NCI-H1105 treated with DMSO at 0.1 percent for 48 hours (cell line): ENCODE measurements at places on chromosomes 6 and 20.

- no peak for DNase-seq
Observed at GRCh38 chr6:85490516-85491248, 40.8 kb downstream of the NT5E start.

- DNase-seq, result no peak
Observed at GRCh38 chr6:139940741-139941729, 566.6 kb upstream of the CITED2 start.

DNA sequence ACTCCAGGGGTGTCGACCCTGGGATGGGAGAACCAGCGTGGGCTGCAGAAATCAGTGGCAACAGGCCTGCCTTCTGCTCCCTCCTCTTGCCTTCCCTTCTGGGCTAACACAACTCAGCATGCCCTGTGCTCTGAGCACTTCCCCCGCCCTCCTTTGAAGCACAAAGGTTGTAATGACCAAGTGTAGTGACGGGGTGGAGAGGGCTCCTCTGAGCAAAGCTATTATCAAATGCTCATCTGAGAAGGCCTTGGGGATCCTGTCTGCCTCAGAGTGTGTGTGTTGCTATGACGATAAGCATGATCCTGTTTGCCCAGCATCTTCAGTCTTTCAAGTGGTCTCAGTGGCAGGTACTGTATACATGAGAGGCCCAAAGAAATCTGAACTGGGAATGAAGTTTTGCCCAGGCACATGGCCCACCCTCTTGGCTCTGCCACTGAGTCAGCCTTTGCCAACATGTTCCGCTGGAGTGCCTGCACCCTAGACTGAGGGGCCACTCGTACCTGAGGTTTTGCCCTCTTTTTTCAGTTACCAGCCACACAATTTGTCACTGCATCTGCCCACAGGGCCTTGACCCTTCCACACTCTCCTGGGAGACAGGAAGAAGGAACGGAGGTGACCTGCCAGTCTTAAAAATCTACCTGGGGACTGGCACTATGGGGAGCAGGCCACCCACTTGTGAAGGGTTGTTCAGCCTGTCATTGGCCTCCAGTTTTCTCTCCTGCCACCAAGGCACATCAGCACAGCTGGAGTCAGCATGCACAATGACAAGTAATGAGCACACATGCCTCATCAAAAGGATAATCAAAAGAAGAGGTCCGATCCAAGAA lies 74.5 kb downstream of the GFOD1 start:
- DNase-seq, result peak; percentile 22

DNA sequence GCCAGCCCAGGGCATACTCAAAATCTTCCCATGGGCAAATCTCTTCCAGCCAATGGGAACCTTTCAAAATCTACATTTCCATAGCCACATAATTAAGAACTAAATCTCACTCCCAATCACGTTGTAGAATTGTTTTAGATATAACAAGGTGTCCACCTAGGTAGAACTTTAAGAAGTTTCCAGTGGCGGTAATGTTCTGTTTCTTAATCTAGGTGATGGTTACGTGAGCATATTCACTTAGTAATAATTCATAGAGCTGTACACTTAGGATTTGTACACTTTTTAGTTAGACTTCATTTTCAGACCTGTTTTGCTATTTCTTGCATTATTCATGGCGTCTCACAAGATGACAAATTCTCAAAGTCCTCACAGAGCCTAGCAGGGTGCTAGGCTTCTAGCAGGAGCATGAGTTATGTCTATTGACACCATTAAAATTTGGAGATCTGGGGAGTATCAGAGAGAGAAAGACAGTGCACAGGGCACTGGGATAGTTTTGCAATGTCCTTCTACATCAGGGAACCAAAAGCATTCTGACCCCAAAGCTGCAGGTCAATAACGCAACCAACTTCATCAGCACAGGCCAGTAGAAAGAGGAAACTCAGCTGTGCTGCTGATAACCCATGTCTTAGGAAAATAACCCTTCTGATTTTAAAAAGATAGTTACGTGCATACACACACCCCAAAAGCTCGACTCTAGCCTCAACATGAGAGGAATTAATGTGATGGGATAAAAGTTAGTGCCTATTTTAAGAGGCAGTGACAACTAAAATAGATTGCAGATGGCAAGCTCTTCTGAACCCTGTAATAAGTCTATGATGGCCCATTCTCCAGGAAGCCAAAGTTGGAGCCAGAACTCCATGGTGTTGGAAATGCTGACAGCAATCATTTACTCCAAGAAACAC lies 518.1 kb upstream of the JARID2 start:
- no peak for DNase-seq

GRCh38 chr6:146980900-146981329 lies 223.3 kb upstream of the STXBP5 start:
- DNase-seq, result no peak

- DNase-seq, result no peak
Observed at GRCh38 chr20:51720854-51721253, 47.3 kb downstream of the ATP9A start.

GRCh38 chr6:158457131-158457530 lies 102.8 kb upstream of the TMEM181 start:
- DNase-seq, result no peak

GRCh38 chr6:98033617-98034016 lies 750.6 kb upstream of the MMS22L start:
- no peak for DNase-seq

GRCh38 chr6:136470044-136470443 lies 80.2 kb downstream of the MAP7 start:
- DNase-seq, result no peak

DNA sequence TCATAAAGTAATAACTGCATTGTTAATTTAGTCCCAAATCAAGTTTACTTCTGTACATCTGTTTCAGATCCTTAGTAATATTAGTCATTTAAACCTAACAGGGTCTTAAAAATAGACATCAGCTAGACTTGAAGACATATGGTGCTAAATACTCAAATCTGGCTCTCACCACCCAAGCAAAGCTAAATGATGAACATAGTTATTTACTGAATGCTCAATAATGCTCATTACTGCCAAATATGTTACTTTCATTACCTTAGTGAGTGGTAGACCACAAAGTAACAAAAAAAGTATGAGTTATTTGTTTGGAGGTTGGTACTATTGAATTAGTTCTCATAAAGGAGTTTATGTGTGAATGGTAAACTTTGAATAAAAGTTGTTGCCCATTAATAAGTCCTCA lies 502.1 kb downstream of the PKHD1 start:
- no peak for DNase-seq

DNA sequence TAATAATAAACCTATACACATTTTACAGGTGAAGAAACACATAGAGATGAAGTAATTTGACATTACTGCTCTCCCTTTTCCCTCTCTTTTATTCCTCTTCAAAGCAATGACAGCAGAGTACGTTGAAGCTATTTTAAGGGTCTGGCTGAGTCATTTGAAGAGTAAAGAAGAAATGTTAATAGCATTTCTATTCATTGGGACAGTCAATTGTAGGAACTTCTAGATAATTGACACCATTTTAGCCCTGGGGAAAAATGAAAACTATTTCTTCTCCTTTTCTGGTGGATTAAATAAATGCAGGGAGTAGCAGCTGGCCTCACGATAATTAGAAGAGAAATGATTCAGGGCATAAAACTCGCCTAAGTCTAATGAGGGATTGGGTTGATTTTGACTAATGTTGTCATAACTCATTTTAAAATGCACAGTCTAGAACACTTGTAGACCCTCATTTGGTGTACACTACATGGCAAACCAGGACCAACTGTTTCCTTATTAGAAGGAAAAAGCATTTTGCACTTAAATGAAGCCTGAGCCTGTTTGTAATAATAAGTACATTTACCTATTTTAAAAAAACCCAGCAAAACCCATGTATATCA lies 48.1 kb downstream of the RIPOR2 start:
- DNase-seq, result no peak

- no peak for DNase-seq
Observed at GRCh38 chr6:17628873-17629272, 28.8 kb downstream of the FAM8A1 start.

GRCh38 chr6:113414511-113414910 lies 442.6 kb upstream of the MARCKS start:
- peak; percentile 27 for DNase-seq

DNA sequence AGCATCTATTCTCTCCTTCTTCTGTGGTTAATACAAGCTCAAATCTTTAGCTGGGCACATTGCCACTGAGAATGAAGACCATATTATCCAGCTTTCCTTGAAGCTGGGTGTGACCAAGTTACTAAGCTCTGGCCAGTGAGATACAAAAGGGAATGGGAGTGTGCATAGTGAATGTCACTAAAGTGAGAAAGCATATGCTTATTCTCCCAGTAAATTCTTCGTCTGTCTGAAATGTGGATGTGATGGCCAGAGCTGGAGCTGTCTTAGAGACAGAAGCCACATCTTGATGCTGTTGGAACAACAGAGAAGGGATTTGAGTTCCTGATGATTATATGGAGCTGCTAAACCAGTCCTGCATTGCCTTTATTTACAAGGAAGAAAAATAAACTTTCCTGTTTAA lies 60.1 kb downstream of the SESN1 start:
- DNase-seq, result no peak

GRCh38 chr6:150068151-150068550 lies 770 bp downstream of the ULBP3 start:
- no peak for DNase-seq

- no peak for DNase-seq
Observed at GRCh38 chr6:22067122-22067521, 229.7 kb downstream of the PRL start.

- DNase-seq, result peak; percentile 75
Observed at GRCh38 chr20:8255945-8256632, 124.0 kb downstream of the PLCB1 start.

DNA sequence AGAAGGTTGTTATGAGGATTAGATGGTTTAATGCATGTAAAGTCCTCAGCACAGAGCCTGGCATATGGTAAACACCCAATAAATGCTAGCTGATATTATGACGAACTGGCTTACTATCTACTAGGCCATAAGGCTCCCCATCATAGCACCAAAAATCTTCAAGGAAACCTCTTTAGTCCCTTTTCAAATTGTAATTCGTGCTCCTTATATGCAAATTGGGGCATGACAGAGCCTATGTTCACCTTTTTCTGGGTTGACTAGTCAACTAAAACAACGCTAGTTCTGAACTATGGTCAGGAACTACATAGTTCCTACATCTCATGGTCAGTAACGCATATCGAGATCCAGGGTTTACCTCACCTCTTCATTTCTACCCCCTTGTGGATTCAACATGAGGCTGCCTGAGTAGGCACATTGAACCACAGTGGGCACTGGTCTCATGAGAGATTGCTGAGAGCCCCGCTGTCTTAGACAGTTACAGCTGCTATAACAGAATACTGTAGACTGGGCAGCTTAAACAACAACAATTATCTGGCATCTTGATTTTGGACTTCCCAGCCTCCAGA lies 97.2 kb upstream of the TNFAIP3 start:
- no peak for DNase-seq

- no peak for DNase-seq
Observed at GRCh38 chr20:50397058-50397457, 113.1 kb upstream of the PTPN1 start.

DNA sequence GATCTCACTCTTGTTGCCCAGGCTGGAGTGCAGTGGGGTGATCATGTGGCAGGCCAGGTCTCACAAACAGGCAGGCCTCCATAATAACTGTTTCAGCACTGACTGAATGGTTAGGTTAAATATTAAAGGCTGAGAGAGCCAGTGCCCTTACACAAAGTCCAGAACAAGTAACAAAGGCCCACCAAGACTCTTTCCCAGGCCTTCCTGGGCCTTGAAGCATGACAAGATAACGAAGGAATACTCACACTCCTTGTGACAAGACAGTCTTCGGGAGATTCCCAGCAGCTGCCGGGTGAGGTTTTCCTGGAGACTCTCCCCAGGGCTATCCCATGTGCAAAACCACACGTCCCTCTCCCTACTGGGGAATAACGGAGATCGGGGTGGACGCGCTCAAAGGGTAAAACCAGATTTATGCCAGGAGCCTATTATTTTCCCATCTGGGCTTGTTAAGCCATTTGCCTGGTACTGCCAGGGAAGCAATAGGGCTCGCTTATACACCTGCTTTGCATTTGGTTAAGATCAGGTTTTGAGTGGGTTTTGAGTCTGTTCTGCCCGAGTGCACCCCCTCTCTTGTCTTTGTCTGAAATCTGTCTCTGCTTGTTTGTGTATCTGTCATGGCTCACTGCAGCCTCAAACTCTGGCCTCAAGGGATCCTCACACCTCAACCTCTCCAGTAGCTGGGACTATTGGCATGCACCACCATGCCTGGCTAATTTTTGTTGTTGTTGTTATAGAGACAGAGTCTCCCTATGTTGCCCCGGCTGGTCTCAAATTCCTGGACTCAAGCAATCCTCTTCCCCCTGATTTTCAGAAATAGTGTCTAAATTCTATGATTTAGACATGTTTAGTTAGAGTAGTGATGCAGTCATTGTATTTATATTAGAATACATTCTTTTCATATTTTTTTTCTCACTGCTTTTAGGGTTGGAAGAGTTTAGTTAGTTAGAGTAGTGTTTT lies 1.4 kb upstream of the ENPP3 start:
- DNase-seq, result no peak

GRCh38 chr6:32148289-32149091 lies 3.2 kb downstream of the PRRT1 start:
- DNase-seq, result no peak

GRCh38 chr6:3872370-3872854 lies 23.2 kb downstream of the FAM50B start:
- no peak for DNase-seq

- DNase-seq, result no peak
Observed at GRCh38 chr6:130240232-130240631, 17.5 kb upstream of the SAMD3 start.

DNA sequence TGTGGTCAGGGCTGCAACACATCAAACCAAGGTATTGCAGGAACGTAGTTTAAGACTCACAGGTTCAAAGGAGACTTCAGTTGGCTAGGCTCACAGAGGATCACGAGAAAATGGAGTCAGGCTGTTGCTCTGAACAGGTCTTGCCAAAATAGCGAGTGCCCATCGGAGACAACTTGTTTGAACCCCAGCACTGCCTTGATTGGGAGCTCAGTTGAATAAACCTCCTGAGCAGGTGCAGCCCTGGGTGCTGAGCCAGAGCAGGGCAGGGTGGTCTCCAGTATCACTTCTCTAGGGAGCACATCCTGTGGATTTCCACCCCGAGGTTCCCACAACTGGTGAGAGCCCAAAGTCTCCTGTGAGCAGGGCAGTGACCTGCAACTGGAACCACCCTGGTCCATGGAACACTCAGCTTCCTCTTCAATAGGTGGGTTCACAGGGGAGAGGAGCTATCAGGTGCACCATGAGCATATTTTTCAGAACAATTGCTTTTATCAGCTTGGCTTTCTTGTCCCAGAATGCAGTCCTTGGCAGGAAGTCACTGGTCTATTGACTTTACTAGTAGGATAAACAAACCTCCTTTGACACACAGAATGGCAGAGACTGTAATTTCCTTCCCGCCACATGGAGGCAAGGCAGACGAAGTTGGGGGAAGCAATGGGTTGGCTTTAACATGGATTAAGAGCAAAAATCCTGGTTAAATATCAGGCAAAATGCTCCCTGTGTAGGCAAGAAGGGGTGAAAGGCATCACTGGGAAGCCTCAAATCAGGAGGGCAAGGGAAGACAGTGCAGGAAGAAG lies 267.7 kb upstream of the FOXQ1 start:
- DNase-seq, result no peak

GRCh38 chr6:139577124-139577762 lies 202.8 kb upstream of the CITED2 start:
- no peak for DNase-seq
